Sigmoid colon (tissue), 7 donors: ENCODE measurements at places on chromosomes 1 and 21. TPM values are rescaled to one million over a fixed set of nuclear protein-coding genes. Genes with fewer than 3 reads are reported as not detected.

DNA sequence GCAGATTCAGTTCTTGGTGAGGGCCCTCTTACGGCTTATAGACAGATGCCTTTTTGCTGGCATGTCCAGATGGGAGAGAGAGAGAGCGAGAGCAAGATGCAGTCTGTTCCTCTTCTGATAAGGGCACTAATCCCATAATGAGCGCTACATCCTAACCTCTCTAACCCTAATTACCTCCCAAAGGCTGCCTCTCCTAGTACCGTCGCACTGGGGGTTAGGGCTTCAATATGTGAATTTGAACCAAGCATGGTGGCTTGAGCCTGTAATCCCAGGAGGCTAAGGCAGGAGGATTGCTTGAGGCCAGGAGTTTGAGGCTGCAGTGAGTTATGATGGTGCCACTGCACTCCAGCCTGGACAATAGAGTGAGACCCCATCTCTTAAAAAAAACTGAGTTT is 10.5 kb upstream of the SDE2 start:
- no peak overlapping the region for H3K27ac ChIP-seq
- H3K36me3 ChIP-seq = no peaks in the 10 kb centered on the region
- H3K4me1 ChIP-seq = no peaks in the 10 kb centered on the region
- H3K27me3 ChIP-seq = no peaks in the 10 kb centered on the region
- DNase-seq = no peak
- H3K4me3 ChIP-seq = no peak overlapping the region

- no peak overlapping the region for H3K27ac ChIP-seq
- H3K4me1 ChIP-seq = peaks cover 27% of the 10 kb centered on the region
- no peak for DNase-seq
- H3K4me3 ChIP-seq = peak overlapping the region; percentile 2
These were observed 1.6 kb downstream of the GNPAT start for GRCh38 chr1:231242516-231243198.

DNA sequence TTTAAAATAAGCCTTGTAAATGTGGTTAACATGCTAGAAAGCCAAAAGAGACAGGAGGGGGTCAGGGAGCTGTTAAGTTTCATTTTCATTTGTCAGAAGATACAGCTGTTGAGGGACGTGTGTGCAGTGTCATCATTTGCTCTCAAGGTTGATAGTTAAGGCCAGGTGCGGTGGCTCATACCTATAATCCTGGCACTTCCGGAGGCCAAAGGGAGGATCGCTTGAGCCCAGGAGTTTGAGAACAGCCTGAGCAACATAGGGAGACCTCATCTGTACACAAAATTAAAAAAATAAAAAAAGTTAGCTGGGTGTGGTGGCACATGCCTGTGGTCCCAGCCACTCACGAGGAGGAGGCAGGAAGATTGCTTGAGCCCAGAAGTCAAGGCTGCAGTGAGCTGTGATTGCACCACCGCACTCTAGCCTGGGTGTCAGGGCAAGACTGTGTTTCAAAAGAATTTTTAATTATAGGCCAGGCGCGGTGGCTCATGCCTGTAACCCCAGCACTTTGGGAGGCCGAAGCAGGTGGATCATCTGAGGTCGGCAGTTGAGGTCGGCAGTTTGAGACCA is 22.7 kb downstream of the ZBTB8OS start:
- H3K4me3 ChIP-seq = no peak overlapping the region
- no peak overlapping the region for H3K27ac ChIP-seq
- H3K4me1 ChIP-seq = no peaks in the 10 kb centered on the region
- no peaks in the 10 kb centered on the region for H3K27me3 ChIP-seq

DNA sequence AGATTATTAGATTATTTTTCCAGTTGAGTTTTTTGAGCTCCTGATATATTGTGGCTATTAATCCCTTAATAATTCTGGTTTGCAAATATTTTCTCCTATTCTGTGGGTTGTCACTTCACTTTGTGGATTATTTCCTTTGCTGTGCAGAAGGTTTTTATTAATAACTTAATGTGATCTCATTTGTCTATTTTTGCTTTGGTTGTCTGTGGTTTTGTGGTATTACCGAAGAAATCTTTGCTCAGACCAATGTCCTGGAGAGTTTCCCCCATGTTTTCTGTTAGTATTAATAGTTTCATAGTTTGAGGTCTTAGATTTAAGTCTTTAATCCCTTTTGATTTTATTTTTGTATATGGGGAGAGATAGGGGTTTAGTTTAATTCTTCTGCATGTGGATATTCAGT is 7.1 kb upstream of the TBX19 start:
- DNase-seq = no peak
- no peaks in the 10 kb centered on the region for H3K27me3 ChIP-seq
- no peaks in the 10 kb centered on the region for H3K36me3 ChIP-seq
- H3K27ac ChIP-seq = no peak overlapping the region

DNA sequence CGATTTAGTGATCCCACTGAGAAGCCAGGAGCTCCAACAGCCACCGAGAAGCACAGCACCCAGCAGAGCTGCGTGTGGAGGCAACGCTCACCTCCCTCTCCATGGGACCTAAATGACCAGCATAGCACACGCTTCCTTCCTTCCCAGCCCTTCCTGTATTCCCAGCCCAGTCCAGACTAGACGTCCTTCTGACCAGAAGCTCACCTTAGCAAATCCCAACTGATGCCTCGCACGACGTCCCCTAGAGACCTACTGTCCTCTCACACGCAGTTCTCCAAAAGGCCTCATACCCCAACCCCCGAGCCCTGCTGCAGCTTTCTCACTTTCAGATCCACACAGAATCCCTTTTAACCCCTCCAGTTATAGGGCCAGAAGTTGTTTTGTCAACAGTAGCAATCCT is 132.4 kb downstream of the SLC45A1 start:
- no peak overlapping the region for H3K4me3 ChIP-seq
- peak overlapping the region; percentile 80 for H3K27ac ChIP-seq
- no peaks in the 10 kb centered on the region for H3K27me3 ChIP-seq
- H3K36me3 ChIP-seq = no peaks in the 10 kb centered on the region
- no peak for DNase-seq
- H3K4me1 ChIP-seq = peaks cover 33% of the 10 kb centered on the region

DNA sequence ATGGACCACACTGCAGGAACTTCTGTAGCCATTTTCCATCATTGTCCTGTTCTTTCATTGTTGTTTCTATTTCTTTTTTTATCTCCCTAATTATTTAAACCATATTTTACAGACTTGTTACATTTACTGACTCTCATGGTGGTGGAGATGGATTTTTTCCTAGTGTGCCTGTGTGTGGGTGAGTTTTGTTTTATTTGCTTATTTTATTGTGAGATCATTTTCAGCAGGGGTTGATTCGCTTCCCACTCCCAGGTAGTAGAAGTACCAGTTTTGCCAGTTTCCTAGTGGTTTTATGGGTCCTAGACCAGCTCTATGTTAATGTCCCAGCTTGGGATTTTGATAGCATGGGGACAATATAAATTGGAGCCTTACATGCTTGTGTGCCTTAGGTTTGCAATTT is 80.0 kb upstream of the BACH1 start:
- no peaks in the 10 kb centered on the region for H3K36me3 ChIP-seq
- H3K27ac ChIP-seq = no peak overlapping the region
- no peaks in the 10 kb centered on the region for H3K27me3 ChIP-seq
- H3K4me3 ChIP-seq = no peak overlapping the region

GRCh38 chr1:35243691-35244090 is 24.8 kb upstream of the ZMYM4 start:
- H3K4me1 ChIP-seq = no peaks in the 10 kb centered on the region
- H3K4me3 ChIP-seq = no peak overlapping the region
- DNase-seq = no peak
- no peak overlapping the region for H3K27ac ChIP-seq
- H3K36me3 ChIP-seq = no peaks in the 10 kb centered on the region
- no peaks in the 10 kb centered on the region for H3K27me3 ChIP-seq

- no peak overlapping the region for H3K27ac ChIP-seq
- no peaks in the 10 kb centered on the region for H3K4me1 ChIP-seq
- H3K4me3 ChIP-seq = no peak overlapping the region
These were observed 287.9 kb downstream of the ZNF326 start for GRCh38 chr1:90282811-90283210.

DNA sequence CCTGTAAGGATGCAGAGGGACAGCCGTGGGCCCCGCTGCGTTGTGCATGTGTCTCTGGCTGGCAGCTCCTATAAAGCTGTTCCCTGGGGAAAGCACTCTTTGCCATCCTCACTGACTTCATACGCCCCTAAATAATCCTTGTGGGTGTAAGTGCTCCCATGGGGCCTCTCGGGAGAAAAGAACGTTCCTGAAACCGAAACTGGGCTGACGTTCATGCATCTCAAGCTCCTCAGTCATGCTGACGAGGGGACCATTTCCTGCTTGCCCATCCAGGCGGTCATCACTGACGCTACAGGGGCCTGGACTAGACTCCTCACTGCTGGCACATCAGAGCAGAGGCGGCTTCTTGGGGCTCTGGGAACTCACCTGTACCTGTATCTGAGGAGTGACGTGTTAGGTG is 73.1 kb upstream of the USP24 start:
- H3K4me3 ChIP-seq = no peak overlapping the region
- H3K27me3 ChIP-seq = no peaks in the 10 kb centered on the region
- DNase-seq = no peak

- DNase-seq = peak; percentile 50
- H3K27me3 ChIP-seq = no peaks in the 10 kb centered on the region
- H3K4me3 ChIP-seq = no peak overlapping the region
- H3K36me3 ChIP-seq = no peaks in the 10 kb centered on the region
These were observed 261.9 kb upstream of the DEPDC1 start for GRCh38 chr1:68758666-68759209.

The KRTAP19-7 gene
- total RNA-seq = not detected

The CLDN17 gene
- not detected for total RNA-seq

The ANKRD65 gene
- total RNA-seq = 10.0 TPM

The CD52 gene
- total RNA-seq = not detected

The TMCC2 gene
- total RNA-seq = 6.1 TPM
